H1 (cell line): ENCODE measurements at places on chromosomes 5 and 9. TPM values are rescaled to one million over a fixed set of nuclear protein-coding genes. Genes with fewer than 3 reads are reported as not detected.
A peak's percentile ranks its signal among the peaks of the same experiment; 100 is the strongest.

- no peak for DNase-seq
- H3K27ac ChIP-seq: no peak overlapping the region
- no peaks in the 10 kb centered on the region for H3K27me3 ChIP-seq
Measured at GRCh38 chr5:40464511-40464910, 215.2 kb upstream of the PTGER4 start.

DNA sequence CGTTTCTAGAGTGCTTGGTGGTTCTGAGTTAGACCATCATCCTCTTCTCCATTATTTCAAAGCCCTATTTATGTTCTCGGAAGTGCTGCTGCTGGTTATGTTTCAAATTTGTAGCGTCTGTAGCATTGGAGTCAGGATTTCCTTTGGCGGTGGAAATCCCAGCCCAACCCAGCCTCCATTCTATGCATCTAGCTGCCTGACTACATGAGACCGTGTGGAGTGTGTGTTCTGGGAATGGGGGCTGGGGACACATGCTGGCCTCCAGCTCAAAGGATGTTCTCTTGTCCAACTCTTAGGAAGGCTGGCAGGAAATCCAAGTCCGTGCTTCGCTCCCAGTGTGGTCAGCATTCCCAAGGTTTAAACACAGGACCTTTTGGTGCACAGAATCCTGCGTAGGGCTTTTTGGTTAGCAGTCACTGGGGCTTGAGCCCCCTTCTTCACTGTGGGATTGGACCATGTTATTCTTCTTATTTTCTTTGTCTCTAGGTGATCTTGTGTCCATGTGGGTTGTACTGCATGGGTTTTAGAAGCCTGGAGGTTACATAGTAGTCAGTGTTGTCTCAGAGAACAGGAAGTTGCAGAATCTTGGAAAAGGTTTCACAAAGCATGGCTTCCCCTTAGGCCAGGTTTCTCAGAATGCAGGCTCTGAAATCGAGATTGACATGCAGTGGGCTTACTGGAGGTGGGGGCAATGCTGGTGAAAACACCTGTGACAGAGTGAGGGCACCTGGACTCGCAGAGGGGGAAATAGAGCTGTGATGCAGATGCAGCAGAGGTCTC, 132.2 kb downstream of the ARHGAP26 start:
- no peaks in the 10 kb centered on the region for H3K27me3 ChIP-seq
- 0 out of 2 replicates have a peak overlapping the region, but pooled peaks have one; percentile 19 for H3K27ac ChIP-seq
- no peak overlapping the region for H3K4me3 ChIP-seq
- DNase-seq: no peak
- H3K4me1 ChIP-seq: peaks cover 3% of the 10 kb centered on the region

- no peak overlapping the region for H3K4me3 ChIP-seq
- H3K27ac ChIP-seq: no peak overlapping the region
- H3K36me3 ChIP-seq: no peaks in the 10 kb centered on the region
- H3K27me3 ChIP-seq: no peaks in the 10 kb centered on the region
Measured at GRCh38 chr9:78130004-78130403, 98.4 kb upstream of the GNAQ start.

Gene DEPDC1B
- 64.9 and 67.4 TPM in 2 replicates for total RNA-seq

Gene GALNT12
- 17.5 and 19.6 TPM in 2 replicates for total RNA-seq

Gene IFNW1
- total RNA-seq: not detected in 2 replicates

Gene BAAT
- total RNA-seq: 0.17 TPM in 1 of 2 replicates, not detected in the other

Gene SPRY4
- 98.2 and 113 TPM in 2 replicates for total RNA-seq

Gene SV2C
- total RNA-seq: 0.08 and 0.24 TPM in 2 replicates
